ENCODE measurements at places on chromosomes 1 and 21.
A peak's percentile ranks its signal among the peaks of the same experiment; 100 is the strongest.

GRCh38 chr1:40708750-40709099 is 17.2 kb downstream of the NFYC start:
- DNase-seq: peak; percentile 77

- no peak for DNase-seq
These were observed 42.1 kb downstream of the PARP1 start for GRCh38 chr1:226365831-226366231.

GRCh38 chr1:6443339-6444115 is 19.0 kb downstream of the ESPN start:
- DNase-seq: no peak

DNA sequence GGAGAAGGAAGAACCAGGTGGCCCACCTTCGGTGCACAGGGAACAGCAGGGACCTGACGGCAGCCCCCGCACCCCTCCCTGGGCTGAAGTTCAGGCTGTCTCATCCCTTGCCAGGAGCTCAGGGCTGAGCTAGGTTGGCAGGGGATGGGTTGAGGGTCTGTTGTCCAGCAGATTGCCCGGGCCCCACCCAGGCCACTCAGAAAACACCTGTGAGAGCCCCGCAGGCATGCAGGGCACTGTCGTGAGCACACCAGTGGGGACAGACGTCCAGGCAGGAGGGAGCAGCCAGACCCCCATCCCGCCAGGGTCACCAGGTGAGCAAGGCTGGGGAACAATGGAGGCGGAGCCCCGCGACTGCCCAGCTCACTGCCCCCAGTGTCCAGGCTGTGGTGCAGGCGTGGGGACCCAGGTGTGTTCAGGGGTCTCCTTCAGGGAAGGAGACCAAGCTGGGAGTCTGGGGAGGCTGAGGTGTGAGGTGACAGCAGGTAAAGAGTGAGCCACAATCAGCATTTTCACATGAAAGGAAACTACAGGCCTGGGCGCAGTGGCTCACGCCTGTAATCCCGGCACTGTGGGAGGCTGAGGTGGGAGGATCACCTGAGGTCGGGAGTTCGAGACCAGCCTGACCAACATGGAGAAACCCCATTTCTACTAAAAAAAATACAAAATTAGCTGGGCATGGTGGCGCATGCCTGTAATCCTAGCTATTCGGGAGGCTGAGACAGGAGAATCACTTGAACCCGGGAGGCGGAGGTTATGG is 9.4 kb upstream of the SAMD11 start:
- DNase-seq: no peak

- DNase-seq: no peak
These were observed 92.0 kb upstream of the HAO2 start for GRCh38 chr1:119276558-119276957.

DNA sequence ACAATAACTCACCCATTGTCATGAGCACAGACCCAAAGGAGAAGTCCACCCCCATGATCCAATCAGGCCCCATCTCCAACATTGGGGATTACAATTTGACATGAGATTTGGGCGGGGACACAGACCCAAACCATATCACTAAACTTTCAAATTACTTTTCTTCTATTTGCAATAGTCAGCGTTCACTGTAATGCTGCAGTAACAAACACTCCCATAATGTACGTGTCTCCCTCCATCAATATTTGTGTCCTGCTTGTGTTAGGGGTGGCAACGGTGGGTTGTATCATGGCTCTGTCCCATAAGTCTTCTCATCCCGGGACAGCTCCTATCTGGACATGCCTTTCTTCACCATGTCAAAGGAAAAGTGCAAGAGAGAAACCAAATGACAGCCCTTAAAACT is 26.2 kb downstream of the TFF3 start:
- no peak for DNase-seq

DNA sequence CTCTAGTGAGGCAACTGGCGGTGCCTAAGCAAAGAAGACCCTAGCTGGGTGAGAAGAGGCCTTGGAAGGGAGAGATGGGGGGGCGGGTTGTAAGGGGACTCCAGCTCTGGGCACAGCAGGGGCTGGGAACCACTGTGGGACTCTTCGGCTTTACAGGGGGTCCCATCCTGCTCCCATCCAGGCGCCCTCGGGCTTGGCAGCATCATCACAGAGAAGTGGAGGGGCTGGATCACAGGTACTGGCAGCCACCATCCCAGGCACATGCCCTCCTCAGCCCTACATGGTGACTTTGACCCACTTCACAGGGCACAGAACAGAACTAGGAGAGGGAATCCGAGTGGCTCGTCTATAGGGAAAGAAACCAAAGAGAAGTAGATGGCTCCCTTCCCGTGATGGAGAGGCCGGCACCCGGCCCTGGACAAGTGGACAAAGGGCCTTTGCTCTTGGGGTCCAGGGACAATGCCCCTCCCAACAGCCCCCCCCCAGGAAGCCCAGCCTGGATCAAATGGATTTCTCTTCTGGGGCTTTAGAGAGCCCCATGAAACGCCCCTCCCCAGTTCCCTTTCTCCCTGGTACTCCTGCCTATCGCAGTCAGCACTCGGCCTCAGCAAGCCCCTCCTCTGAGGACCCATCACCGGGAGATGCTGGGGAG is 54.0 kb upstream of the ECE1 start:
- no peak for DNase-seq

DNA sequence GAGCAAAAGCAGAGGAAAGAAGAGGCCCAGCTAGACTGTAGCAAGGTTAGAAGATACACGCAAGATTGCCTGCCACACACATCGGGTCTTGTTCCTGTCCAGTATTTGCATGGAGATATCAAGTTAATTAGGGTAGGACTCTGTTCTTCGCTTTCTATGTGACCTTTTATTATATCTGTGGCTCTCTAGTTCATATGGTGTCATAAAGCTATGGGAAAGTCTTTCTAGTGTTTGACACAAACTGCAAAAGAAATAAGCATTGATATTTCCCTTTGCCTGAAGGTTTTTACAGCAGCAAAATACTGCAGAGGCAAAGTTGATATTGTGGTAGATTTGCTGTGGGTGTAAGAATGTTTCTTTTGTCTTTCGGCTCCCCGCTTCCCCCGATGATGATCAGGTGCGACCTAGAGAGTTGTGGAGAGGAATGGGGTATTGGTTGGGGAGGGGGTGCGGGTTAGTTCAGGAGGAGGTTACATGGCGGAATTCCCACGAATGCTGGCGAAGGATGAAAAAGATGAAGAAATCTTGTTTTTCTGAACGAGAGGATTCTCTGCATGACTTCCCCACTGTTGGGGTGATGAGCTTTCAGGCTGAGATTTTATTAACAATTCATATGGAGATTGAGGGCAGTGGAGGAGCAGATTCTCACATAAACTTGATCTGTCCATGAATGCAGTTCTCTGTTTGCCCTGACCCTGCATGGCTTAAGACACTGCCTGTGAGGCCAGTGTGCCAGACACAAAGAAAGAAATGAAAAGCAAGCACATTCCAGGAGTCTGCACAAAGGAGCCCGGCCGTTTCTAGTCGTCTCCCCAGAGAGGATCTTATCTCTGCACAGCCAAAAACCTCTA is 550.2 kb downstream of the USP25 start:
- DNase-seq: no peak

- peak; percentile 45 for DNase-seq
These were observed 27.0 kb downstream of the TGFB2 start for GRCh38 chr1:218371927-218372672.

DNA sequence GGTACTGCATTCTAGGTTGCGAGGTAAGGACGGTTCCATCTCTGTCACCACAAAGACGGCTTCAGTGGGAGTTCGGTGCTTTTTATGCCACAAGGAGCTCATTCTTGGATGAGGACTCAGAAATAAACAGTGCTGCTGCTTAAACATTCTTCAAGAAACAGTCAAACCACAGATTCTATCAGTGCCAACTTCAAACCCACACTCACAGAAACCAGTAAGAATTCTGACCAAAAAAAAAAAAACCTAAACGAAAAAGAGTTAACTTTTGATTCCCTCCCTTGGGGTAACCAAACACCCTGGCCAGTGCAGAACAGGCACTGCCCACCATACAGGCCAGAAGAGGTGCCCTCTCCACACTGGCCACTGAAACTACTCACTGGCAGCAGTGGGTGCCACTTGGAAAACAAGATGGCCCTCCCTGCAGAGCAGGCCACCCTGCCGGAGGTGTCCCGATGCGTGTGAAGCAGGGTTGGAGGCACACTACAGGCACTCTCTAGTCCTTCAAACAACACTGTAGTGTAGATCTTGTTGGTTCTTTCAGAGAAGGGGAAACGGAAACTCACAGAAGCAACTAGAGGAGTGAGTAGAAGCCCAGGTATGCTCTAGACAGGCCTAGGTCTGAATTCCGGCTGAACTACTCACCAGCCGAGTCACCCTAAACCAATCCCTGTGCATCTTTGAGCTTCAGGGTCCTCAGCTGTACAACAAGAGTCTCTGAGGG is 87.3 kb upstream of the TLR5 start:
- DNase-seq: peak; percentile 71

DNA sequence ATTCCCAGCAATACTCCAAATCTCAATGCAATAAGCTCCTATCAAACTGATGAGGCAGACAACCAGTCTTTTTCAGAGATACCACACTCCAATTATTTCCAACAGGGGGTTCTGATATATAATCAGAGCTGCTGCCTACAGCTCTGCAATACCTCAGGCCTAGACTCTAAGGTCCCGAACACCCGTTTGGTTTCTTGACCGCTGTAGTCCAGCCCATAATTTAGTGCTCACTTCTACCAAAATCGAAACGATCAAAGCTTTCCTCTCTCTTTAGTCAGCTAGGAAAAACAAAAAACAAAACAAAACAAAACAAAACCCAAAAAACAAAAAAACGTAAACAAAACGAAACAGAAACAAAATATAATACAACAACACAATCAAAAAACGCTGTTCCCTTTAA is 453.0 kb downstream of the NEGR1 start:
- DNase-seq: no peak

DNA sequence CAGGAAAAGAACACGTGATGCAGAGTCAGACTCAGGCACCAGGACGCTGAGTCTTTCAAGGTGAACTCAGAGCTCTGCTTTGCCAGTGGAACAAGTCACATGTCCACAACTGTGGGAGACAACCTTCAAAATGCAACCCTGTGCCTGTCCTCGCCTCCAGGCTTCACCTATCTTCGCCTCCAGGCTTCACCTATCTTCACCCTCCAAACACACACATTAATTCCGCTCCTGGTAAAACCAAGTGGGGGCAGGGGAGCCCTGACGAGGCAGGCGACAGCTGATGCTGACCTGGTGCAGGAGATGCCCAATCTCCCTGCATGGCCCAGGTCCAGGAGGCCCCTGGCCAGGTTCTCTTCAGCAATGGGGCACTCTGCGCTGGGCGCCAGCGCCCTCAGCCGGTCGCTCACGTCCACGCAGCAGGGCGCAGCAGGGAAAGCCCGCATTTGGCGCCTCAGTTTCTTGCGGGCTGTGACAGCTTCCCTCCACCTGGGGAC is 28.0 kb upstream of the LSS start:
- no peak for DNase-seq

DNA sequence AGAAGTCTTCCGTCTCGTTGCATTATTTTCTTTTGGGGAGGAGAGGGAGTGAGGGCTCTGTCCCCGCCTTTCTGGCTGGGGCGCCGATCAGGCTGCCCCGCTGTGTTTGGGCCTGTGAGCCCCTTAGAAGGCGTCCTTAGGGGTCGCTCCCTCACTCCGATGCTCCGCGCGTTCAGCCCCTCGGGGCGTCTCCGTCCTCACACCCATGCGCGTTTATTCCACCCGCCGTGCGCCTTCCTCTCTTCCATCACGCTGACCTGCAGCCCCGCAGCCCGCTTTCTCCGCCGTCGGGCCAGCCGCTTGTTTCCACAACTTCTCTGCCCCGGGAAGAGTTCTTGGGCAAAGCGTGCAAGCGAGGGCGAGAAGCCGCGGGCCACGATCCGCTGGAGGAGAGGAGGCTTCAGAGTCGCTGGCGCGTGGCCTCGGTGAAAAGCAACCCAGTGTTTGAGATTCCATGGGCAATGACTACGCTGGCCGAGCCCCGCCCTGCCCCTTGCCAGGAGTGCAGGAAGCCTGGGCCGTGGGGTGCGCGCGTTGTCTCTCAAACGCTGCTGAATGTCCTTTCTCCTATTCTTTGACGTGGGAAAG is 27.7 kb downstream of the TRIM11 start:
- DNase-seq: no peak

DNA sequence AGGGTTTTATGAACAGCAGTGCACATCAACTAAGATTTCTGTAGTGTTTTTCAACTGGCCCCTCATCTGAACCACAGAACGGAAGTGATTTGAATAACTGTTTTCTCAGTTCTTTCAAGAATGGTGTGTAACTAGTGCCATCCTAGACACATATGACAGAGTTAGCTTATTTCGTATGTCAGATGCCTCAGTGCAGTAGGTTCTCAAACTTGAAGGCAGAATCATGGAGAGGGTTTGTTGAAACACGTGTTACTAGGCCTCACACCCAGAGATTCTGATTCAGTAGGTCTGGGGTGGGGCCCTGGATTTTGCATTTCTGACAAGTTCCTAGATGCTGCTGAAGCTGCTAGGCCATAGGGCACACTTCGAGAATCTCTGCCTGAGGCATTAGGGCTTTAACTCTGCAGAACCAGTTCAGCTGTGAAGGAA is 49.0 kb downstream of the SCCPDH start:
- DNase-seq: no peak

DNA sequence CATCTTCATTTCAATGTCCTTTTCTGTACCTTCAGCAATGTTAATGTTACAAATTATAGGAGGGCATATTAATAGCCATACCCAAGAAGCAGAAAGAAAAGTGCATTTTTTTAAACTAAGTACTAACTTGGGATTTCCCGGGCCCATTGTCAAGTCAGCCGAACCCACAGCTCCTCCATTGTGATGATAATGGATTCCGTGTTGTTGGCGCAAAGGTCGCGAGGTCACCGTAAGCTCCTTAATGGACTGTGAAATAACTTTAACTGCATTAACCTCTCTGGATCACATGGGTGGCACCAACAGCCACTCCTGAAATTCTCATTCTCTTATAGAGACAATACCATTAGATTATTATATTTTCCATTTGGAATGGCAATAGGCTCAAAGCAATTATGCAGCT is 250.6 kb upstream of the RRP15 start:
- no peak for DNase-seq

DNA sequence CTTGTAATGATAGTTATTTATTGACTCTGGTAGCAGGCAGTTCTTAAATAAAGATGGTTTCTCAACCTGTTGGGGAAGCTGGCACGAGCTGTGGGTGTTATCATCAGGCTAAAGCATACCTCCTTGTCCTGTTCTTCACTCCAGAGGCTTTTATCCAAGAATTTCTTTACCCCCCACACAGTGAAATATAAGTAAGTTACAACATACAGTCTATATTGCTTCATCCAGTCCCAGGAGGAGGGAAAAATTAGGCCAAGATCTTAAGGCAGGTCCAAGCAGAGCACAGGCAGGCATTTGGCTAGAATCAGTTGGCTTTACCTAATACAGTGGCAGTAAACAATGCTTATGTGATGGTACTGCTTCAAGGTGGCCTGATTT is 6.3 kb downstream of the TMEM81 start:
- DNase-seq: no peak

GRCh38 chr21:36860736-36861594 is 105.5 kb downstream of the HLCS start:
- no peak for DNase-seq

Data from stromal cell of bone marrow (primary cell).